ENCODE measurements at places on chromosomes 2 and 18. TPM values are rescaled to one million over a fixed set of nuclear protein-coding genes. Genes with fewer than 3 reads are reported as not detected.

Gene ACVR2A
- 15.3 TPM for total RNA-seq

Gene DUSP11
- 19.1 TPM for total RNA-seq

Gene UGT1A3
- not detected for total RNA-seq

Gene RGPD4
- total RNA-seq, result not detected

- no peak overlapping the region for H3K4me3 ChIP-seq
- no peaks in the 10 kb centered on the region for H3K36me3 ChIP-seq
- no peaks in the 10 kb centered on the region for H3K27me3 ChIP-seq
Measured at GRCh38 chr2:145379934-145380333, 860.0 kb upstream of the ZEB2 start.

GRCh38 chr2:190376083-190376482 is 32.1 kb upstream of the MFSD6 start:
- no peak overlapping the region for H3K27ac ChIP-seq
- H3K4me1 ChIP-seq, result peaks cover 7% of the 10 kb centered on the region
- DNase-seq, result no peak

GRCh38 chr2:216740557-216741222 is 45.3 kb upstream of the IGFBP5 start:
- no peak overlapping the region for H3K27ac ChIP-seq
- no peak for DNase-seq
- no peaks in the 10 kb centered on the region for H3K36me3 ChIP-seq
- no peaks in the 10 kb centered on the region for H3K27me3 ChIP-seq
- H3K4me1 ChIP-seq, result no peaks in the 10 kb centered on the region

DNA sequence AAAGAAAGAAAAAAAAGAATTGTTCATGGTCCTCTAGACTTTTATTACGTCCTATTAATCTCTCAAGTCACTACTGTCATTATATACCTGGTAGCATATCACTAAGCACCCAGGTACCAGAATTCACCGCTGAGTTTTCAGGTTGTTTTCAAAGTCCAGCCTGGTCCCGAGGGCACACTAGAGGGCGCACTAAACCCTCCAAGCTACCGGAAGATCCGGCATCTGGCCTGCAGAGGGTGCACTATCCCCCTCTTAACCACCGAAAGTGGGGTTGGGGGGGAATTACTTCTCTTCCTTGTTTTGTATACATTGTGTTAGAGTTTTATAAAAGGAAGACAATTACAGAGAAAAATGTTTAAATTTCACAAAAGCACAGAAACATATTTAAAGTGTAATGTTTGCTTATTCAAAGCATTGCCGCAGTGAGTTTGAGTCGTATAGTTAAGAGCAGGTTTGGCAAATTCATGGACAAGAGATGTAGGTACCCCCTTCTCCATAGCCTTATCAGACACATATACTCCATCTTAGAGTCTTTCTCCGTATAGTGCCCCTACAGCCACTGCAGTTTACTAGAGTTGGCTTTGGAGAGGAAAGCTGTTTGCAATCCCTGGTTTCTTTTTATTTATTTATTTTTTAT is 19.2 kb downstream of the MOGAT1 start:
- H3K27ac ChIP-seq, result no peak overlapping the region
- peak; percentile 94 for DNase-seq
- H3K36me3 ChIP-seq, result no peaks in the 10 kb centered on the region
- H3K4me1 ChIP-seq, result peaks cover 3% of the 10 kb centered on the region
- H3K4me3 ChIP-seq, result no peak overlapping the region

- no peak for DNase-seq
- no peak overlapping the region for H3K27ac ChIP-seq
- no peaks in the 10 kb centered on the region for H3K27me3 ChIP-seq
- H3K36me3 ChIP-seq, result no peaks in the 10 kb centered on the region
- no peak overlapping the region for H3K4me3 ChIP-seq
- no peaks in the 10 kb centered on the region for H3K4me1 ChIP-seq
Measured at GRCh38 chr2:226609366-226609765, 190.3 kb downstream of the IRS1 start.

DNA sequence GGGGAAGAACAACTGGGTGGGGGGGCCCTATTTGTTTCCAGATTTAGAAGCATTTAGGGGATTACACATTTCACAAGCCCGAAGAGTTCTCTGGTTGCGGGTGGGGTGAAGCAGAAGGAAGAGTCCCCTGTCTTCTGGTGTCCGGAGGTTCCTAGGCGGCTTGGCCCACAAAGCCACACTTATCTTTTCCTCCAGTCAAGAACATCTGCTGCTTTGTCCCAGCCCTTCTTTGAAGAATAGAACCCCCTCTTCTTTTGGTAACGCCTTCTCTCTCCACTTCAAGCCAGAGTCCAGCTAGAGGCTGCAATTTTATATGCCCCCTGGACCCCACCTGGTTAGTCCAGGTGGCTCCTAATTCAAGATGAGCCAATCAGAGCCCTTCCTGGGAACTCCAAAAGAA is 15.8 kb downstream of the BOLA3 start:
- no peak overlapping the region for H3K27ac ChIP-seq
- no peaks in the 10 kb centered on the region for H3K36me3 ChIP-seq
- no peaks in the 10 kb centered on the region for H3K4me1 ChIP-seq
- H3K4me3 ChIP-seq, result no peak overlapping the region

DNA sequence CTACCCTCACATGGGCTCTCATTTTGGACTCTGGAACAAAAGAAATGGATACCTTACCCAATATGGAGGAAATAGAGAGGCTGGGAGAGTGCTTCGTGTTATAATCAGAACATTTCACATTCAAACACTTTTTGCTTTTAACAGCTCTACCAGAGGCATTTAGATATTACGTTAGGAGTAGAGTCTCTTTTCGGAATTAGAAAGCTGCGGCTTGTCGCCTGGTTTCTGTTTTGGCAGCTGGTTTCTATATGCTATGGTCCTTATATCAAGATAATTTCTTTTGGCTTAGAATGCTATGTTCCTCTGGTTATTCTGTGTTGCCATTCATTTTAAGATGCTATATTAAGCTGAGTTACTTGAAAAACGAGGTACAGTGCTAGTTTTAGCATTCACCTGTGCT is 392.8 kb upstream of the GALNT5 start:
- no peaks in the 10 kb centered on the region for H3K36me3 ChIP-seq
- no peak for DNase-seq
- no peak overlapping the region for H3K27ac ChIP-seq

- peaks cover 25% of the 10 kb centered on the region for H3K4me1 ChIP-seq
- no peak overlapping the region for H3K27ac ChIP-seq
- H3K36me3 ChIP-seq, result no peaks in the 10 kb centered on the region
- peak overlapping the region; percentile 85 for H3K4me3 ChIP-seq
- peak; percentile 77 for DNase-seq
Measured at GRCh38 chr2:127105656-127106456, 1.1 kb downstream of the BIN1 start.

GRCh38 chr18:10188971-10189810 is 265.2 kb upstream of the APCDD1 start:
- H3K36me3 ChIP-seq, result no peaks in the 10 kb centered on the region
- no peaks in the 10 kb centered on the region for H3K27me3 ChIP-seq
- no peak overlapping the region for H3K27ac ChIP-seq
- H3K4me3 ChIP-seq, result no peak overlapping the region
- H3K4me1 ChIP-seq, result no peaks in the 10 kb centered on the region
- DNase-seq, result no peak

DNA sequence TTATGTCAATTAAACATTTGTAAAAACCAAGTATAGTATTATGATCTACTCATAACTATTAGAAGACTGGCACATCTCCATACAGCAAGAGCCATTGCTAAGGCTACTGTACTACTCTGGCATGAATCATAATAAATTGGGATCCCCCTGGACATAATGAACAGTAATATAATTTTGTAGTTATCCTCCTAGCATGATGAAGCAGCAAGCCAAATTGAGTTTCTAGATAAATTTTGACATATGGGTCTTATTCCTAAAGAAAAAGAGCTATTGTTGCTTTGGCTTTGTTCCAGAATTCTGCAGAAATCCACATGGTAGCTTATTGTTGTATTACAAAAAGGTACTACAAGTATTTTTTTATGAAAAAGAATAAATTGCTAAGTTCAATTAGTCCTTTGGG is 204.3 kb downstream of the CAMKMT start:
- no peaks in the 10 kb centered on the region for H3K4me1 ChIP-seq
- H3K36me3 ChIP-seq, result no peaks in the 10 kb centered on the region
- no peak overlapping the region for H3K27ac ChIP-seq

- no peak for DNase-seq
- no peaks in the 10 kb centered on the region for H3K36me3 ChIP-seq
- H3K27ac ChIP-seq, result peak overlapping the region; percentile 50
- H3K4me3 ChIP-seq, result no peak overlapping the region
- peaks cover 42% of the 10 kb centered on the region for H3K4me1 ChIP-seq
Measured at GRCh38 chr2:207408086-207408794, 121.5 kb upstream of the CREB1 start.

DNA sequence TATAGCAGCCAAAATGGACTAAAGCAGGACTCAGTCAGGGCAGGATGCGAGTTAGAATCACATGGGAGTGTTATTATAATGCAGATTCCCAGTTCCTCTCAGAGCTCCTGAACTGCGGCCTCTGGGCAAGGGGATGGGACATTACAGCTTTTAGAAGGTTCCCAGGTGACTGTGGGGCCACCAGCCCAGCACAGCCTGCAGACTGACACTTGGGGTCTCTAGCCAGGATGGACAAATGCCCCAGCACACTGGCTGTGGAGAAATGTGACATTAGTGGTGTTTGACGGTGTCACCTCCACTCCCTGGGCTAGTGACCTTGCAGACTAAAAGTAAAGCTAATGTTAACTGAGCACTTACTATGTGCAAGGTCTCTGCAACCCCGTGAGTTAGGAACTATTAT is 238.0 kb upstream of the HS6ST1 start:
- H3K4me1 ChIP-seq, result no peaks in the 10 kb centered on the region
- no peak overlapping the region for H3K4me3 ChIP-seq
- H3K27me3 ChIP-seq, result no peaks in the 10 kb centered on the region
- H3K36me3 ChIP-seq, result no peaks in the 10 kb centered on the region
- DNase-seq, result no peak
- no peak overlapping the region for H3K27ac ChIP-seq

- DNase-seq, result peak; percentile 71
- peaks cover 22% of the 10 kb centered on the region for H3K27me3 ChIP-seq
- H3K4me3 ChIP-seq, result no peak overlapping the region
- no peak overlapping the region for H3K27ac ChIP-seq
- H3K4me1 ChIP-seq, result peaks cover 30% of the 10 kb centered on the region
Measured at GRCh38 chr2:190412966-190413365, 4.8 kb downstream of the MFSD6 start.

Measured in GM23338 (cell line).